ENCODE measurements at places on chromosomes 5 and 9.

DNA sequence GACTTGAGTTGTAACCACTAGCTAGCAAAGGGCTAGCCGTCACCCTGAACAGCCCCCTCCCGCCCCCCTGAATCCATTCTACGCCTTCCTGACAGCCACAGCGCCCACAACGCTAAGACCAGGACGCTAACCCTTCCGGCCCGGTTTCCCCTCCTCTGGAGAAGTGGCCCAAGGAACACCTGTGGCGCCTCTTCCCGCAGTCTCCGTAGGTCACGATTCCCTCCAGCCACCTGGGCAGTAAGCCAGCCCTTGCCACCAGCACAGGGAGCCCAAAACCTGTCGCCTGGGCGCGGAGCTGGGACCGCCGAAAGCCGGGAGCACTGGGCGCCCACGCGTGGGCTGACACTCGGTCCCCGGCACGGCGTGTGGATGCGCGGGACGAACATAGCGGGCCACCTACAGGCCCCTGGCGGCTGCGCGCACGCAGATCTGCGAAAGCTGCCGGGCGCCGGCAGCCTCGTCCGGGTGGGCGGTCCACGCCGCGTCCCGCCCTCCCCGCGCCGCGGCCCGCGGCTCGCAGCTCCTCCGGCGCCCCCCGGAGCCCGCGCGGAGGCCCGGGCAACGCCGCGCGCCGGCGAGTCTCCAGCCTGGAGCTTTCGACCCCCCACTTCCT lies 596 bp downstream of the IRF1 start:
- DNase-seq: no peak

- DNase-seq: no peak
These were observed 16.6 kb downstream of the WWC1 start for GRCh38 chr5:168307925-168308584.

GRCh38 chr9:23730364-23730763 lies 95.7 kb downstream of the ELAVL2 start:
- no peak for DNase-seq

DNA sequence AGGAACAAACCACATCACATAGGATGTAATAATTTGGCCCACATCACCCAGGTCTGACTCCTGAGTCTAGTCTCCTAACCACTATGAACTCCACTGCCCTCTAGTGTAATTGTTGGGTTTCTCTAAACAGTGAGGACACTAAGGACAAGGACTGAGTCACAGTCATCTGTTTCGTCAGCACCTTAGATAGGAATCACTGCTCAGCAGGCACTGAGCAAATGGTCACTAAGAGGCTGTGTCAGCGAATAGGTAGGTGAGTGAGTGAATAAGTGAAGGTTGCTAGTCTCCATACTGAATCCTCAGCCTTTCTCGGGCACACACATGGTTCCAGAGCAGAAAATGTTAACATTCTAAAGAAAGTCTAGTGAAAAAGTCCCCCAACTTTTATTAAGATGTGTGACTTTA lies 278.6 kb downstream of the SPOCK1 start:
- DNase-seq: peak; percentile 8

DNA sequence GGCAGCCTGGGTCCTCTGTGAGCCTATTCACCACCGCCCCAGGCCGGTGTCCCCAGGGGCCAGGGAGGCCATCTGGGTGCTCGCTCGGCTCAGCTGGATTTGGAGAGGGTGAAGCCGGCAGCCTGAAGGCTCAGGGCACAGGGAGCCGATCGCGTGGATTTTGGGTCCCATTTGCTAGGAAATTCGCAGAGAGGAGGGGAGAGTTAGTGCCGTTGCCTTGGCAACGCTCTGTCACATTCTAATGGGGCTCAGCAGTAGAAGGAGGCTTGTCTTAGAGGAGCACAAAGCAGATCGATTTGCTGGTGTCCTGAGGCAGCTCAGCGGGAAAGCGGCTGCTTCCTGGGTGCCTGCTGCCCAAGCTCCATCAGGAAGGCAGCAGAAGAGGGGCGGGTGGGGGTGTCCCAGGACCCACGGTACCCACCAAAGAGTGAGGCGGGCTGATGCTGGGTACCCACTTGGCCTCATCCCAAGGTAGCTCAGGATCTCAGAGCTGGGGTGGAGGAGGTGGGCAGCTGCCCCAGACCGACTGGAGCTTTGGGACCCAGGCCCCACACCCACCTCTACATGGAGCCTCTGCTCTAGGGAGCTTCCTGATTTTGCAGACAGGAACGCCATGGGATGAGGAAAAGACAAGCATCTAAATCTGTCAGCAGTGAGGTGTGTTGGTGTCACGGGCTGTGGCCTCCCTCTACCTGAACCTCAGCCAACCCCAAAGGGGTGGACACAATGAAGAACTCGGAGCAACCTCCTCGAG lies 17.1 kb upstream of the OLFM1 start:
- no peak for DNase-seq

DNA sequence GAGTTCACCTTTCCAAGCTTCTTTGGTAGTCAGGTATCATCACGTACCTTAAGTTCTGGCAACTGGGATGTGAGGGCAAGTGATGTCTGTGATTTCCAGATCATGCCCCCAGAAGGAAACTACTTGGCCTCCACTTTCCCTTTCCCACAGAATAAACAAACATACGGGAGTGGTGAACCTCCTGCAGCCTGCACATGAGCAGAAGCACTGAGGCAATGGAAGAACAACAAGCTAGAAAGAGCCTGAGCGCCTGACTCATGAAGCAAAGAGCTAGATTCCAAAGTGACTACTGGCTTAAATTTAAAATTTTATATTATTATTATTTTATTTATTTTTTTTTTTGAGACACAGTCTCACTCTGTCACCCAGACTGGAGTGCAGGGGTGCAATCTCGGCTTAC lies 35.0 kb downstream of the ARL15 start:
- DNase-seq: no peak

DNA sequence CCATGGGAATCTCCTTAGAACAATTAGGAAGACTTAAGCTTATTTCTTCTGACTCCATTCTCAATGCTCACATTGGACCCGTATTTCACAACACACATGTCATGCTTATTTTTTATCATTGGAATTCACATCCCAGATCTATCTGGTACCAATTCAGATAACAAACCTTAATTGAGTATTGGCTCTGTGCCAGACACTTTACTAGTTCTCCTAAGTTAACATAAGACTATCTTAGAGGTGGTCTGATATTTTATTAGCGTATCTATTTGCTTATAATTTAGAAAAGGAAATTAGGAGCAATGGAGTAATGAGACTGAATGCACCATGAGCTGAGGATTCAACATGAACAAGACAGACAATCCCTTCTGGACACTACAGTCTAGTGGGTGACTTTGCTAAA lies 45.1 kb downstream of the FBXL7 start:
- no peak for DNase-seq

DNA sequence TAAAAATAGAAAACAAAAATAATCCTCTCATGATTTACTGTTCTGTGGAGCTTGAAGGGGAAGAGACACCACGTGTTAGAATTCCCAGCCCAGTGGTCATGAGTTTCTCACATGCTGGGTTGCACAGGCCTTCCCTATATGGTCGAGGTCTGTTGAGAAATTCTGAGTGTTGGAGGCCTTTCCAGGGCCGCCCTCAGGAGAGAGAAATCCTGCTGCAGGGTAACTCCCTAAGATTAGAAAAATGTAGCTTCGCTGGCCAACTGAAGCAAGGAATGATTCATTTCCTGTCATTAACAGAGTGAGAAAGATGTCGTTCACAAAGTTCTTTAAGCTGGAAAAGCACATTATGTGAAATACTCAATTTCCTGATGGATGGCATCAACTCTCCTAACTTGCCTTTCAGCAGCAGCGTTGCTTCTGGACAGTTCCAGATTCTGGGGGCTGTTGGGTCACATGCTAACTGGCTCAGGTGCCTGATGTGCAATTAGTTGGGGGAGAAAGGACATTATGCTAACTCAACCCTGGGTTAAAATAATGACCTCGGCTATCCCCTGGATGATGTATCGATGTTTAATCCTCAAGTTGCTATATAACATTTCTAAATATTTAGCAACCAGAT lies 104.8 kb upstream of the CD180 start:
- DNase-seq: no peak

DNA sequence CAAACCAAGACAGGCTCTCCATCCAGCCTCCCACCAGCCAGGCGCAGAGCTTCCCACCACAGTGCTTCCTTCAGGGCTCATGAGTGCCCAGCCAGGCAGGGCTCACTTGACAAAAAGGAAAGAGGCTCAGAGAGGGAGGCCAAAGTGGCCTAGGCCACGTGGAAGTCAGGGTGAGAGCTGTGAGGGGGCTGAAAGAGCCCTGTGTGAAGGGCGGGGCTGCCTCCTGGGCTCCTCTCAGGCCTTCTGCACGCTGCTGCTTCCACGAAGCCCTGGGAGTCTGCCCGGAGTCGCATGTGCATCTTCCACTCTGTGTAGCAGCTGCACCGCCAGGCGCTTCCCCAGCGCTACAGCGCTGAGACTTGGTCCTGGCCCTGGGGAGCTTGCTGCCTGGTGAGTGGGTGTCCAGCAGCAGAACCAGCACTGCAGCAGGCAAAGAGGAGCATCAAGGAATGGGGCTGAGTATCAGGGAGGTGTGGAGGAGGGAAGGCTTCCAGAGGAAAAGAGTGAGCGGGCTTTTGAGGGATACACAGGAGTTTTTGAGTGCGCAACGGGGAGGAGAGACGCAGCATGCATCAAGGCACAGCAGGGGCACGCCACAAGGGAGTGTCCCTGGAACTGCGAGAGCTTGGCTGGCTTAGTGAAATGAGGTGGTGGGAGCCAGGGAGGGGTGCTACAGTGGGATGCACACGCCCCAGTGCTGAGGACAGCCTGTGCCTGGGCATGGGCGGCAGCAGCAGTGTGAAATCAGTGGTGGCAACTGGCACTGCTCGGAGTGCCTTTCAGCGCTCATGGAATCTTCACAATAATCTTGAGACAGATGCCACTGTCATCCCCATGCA lies 178.0 kb downstream of the GAPVD1 start:
- DNase-seq: no peak

GRCh38 chr5:10306114-10306513 lies 1.6 kb downstream of the CMBL start:
- no peak for DNase-seq

GRCh38 chr5:163190283-163190682 lies 247.1 kb upstream of the CCNG1 start:
- DNase-seq: no peak

GRCh38 chr5:73363911-73364730 lies 84.5 kb downstream of the FOXD1 start:
- DNase-seq: no peak

DNA sequence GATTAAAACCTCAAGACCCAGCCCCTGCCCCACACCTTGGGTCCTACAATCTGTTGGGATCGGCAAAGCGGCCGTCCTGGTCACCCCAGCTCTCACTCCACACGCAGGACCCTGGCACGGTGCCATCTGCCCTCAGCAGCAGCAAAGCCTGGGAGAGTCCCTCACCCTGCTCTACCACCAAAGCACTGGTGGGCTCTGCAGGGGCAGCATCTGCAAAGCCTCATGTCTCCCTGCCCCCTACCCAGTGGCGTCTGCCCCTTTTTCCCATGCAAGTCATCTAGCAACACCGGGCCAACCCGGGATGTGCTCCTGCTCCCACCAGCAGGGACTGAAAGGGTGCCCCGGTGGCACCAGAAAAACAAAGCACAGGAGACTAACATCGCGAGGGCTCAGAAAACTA lies 19.6 kb upstream of the CNOT6 start:
- DNase-seq: no peak

GRCh38 chr5:157648275-157648990 lies 3.8 kb downstream of the SOX30 start:
- DNase-seq: no peak

DNA sequence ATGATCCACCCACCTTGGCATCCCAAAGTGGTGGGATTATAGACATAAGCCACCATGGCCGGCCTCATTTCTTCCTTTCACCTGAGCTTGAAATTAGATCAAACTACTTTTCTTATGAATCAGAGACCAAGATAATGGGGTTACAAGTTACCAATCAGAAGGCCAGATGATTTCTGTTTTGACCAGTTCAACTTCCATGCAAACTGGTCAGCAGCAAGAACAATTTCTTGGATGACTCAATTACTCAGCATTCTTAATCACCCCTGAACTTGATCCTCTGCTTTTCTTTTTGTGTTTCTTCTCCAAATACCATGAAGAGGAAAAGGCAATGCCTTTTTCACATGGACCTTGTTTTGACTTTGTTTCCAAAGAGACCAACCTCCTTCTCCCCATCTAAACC lies 10.0 kb upstream of the PLIN2 start:
- no peak for DNase-seq

GRCh38 chr9:6409811-6410210 lies 3.2 kb upstream of the UHRF2 start:
- no peak for DNase-seq

DNA sequence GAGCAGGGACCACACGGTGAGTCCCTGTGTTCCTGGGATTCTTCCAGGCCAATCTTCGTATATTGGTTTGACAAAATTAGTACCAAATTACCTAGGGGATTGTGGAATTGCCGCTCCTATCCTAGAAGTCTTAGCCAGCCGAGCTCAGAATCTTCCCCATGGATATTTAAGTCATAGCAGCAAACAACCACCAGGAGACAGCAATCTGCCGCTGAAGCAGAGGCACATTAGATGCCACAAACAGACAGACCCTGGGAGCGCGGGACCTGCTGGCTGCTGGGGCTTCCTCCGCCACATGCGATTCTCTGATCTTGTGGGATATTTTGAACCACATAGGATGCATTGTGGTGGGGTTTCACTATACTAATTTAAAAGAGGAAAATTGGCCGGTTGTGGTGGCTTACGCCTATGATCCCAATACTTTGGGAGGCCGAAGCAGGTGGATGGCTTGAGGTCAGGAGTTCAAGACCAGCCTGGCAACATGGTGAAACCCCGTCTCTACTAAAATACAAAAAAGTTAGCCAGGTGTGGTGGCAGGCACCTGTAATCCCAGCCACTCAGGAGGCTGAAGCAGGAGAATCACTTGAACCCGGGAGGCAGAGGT lies 31.7 kb upstream of the ZBTB43 start:
- peak; percentile 9 for DNase-seq

All from activated T-cell treated with anti-CD3 and anti-CD28 coated beads, Interleukin-2, amount 50 U/mL, for 72 hours (primary cell).